ENCODE measurements at places on chromosomes 12 and 14.

DNA sequence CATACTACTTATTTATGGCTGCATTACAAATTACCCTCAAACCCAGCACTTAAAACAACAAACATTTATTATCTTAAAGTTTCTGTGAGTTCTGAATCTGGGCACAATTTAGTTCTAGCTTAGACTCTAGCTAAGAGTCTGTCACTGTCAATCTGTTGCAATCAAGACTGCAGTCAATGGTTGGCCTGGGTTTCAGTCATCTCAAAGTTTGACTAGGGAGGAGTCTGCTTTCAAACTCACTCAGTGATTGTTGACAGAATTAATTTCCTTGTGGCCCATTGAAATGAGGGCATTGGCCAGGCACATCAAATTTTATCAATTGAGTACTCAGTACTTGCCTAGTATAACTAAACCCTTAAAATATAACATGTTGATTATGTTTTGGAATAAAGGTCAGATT, 51.6 kb downstream of the ARID2 start:
- DNase-seq, result no peak

DNA sequence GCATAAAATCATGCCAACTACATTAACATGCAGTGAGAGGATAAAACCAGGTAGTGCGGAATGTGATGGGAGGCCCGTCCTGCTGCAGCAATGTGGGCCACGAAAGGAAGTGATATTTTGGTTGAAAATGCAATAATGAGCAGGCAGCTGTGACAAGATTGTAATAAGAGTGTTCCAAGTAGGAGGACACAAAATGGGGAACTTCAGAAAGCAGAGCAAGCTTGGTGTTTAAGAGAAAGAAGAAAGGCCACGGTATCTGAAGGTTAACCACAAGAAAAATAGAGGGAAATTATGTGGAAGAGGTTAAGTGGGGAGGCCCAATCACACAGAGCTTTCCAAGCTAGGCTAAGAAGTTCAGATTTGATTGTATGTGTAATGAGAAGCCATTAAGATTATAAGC, 34.3 kb downstream of the OVCH1 start:
- no peak for DNase-seq

DNA sequence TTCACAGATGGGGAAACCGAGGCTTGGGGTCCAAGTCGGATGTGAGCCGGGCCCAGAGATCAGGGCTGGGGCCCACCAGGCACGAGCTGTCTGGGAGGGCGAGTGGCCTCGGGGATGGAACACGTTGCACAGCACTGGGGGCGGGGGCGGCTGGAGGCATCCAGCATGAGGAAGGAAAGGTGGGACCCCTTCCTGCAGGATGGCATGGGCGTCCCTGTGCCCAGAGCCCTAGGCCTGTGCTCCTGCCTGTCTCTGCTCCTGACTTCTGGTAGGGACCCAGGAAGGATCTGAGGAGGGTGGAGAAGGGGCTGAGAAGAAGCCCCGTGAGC, 183.4 kb downstream of the KIF26A start:
- no peak for DNase-seq

- no peak for DNase-seq
These were observed 20.8 kb upstream of the AMN start for GRCh38 chr14:102901633-102902032.

- DNase-seq, result no peak
These were observed 120.8 kb downstream of the PTCSC3 start for GRCh38 chr14:36055681-36056225.

DNA sequence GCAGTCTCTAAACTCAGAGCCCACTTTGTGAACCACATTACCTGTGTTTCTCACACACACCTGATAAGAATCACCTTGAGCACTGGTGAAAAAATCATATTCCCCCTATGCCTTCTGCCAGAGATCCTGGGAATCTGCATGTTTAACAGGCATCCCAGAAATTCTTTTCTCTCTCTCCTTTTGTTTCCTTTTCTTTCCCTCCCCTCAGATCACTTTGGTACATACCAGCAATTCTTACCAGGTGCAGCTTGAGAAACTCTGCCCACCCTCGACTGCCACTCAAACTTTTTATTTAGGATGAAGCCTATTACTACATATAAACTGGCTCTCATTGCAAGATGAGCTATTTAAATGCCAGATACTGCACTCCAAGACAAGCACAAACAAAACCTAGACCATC, 36.0 kb downstream of the HECTD4 start:
- DNase-seq, result no peak

- DNase-seq, result no peak
These were observed 320.7 kb downstream of the NELL2 start for GRCh38 chr12:44555454-44555853.

GRCh38 chr14:30296931-30297405, 262.0 kb upstream of the G2E3 start:
- DNase-seq, result no peak

DNA sequence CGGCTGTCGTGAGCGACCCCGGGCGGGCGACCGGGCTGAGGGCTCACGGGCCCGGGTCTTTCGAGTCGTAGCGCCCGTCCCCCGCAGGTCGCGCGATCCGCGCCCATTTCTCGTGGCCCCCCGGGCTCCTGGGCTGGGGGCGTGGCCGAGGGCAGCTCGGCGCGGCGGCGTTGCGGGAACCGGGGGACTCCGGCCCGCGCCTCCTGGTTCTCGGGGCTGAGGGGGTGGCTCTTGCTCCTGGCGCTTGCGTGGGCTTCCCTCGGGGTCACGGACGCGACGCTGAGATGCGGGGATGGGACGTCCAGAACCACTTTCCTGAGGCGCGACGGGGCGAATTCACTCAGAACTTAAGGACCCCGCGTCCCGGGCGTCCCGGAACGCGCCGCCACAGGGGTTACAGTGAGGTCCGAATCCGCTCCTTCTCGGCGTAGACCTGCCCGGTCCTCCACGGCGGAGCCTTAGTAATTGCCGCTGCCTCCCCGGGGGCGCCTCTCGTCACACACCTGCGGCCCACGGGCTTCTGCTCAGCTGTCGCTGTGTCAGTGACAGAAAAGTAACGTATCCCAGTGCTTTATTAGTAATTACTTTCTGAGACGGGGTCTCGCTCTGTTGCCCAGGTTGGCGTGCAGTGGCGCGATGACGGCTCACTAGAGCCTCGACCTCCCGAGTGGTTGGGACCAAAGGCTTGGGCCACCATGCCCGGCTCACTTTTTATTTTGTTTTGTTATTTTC, 606 bp downstream of the EP400 start:
- peak; percentile 52 for DNase-seq

DNA sequence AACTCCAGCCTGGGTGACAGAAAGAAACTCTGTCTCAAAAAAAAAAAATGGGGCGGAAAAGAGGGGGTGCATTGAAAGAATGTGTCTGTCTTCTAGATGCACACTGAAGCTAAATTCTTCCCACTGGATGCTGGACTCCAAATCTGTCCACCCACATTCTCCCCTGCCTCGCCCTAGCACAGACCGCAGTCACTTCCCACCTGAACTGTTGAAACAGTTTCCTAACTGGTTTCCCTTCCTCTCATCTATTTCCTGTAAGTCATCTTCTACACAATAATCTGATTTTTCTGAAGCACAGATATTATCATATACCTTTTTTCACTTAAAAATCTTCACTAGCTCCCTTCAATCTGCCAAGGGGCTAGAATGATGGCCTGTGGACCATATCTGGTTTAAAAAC, 1.5 kb upstream of the HCAR1 start:
- no peak for DNase-seq

DNA sequence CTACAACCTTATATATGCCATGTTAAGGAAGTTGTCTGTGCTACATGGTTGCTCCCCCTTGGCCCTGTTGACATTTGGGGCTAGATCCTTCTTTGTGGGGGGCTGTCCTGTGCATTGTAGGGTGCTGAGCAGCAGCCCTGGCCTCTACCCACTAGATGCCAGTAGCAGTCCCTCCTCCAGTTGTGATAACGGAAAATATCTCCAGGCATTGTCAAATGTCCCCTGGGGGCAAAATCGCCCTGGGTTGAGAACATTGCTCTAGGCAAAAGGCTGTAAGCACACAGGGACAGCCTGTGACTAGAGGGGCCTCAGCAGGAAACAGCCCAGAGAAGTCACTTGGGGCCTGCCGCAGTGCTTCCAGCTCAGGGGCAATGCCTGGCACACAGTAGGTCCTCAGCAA, 1100.3 kb downstream of the BCL11B start:
- DNase-seq, result no peak

- DNase-seq, result no peak
These were observed 15.2 kb downstream of the MED6 start for GRCh38 chr14:70585231-70585630.

GRCh38 chr14:94750371-94750770, 19.5 kb downstream of the GSC start:
- DNase-seq, result no peak

DNA sequence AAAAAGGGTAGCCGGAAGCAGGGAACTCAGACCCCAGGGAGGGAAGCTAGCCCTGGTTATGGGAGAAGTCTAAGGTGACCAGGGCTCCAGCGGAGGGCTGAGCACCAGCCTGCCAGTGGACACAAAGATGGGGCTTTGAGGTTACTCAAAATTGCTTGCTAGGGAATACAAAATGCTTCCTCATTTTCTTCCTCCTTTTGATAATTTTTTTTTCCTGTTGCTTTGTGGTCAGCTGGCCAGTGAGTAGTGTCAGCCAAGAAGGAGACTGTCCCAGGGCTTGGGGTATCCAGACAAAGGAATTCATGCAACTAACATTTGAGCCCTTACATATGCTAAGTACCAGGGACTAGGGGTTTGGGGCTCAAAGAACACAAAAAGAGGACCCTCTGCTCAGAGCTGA, 206.2 kb downstream of the PPM1H start:
- DNase-seq, result no peak
